ENCODE measurements at places on chromosomes 7 and 10. TPM values are rescaled to one million over a fixed set of nuclear protein-coding genes. Genes with fewer than 3 reads are reported as not detected.

The GNAT3 gene
- not detected for total RNA-seq

GRCh38 chr10:74755273-74755672 lies 71.1 kb upstream of the KAT6B start:
- H3K4me1 ChIP-seq = no peaks in the 10 kb centered on the region
- H3K27ac ChIP-seq = no peak overlapping the region
- H3K27me3 ChIP-seq = peaks cover 5% of the 10 kb centered on the region
- no peak for DNase-seq
- H3K4me3 ChIP-seq = no peak overlapping the region

The THNSL1 gene
- 6.7 TPM for total RNA-seq

GRCh38 chr10:118674226-118674919 lies 78.9 kb upstream of the PRLHR start:
- no peak overlapping the region for H3K4me3 ChIP-seq
- H3K27me3 ChIP-seq = no peaks in the 10 kb centered on the region
- no peak for DNase-seq
- no peak overlapping the region for H3K27ac ChIP-seq

The PON1 gene
- total RNA-seq = not detected

DNA sequence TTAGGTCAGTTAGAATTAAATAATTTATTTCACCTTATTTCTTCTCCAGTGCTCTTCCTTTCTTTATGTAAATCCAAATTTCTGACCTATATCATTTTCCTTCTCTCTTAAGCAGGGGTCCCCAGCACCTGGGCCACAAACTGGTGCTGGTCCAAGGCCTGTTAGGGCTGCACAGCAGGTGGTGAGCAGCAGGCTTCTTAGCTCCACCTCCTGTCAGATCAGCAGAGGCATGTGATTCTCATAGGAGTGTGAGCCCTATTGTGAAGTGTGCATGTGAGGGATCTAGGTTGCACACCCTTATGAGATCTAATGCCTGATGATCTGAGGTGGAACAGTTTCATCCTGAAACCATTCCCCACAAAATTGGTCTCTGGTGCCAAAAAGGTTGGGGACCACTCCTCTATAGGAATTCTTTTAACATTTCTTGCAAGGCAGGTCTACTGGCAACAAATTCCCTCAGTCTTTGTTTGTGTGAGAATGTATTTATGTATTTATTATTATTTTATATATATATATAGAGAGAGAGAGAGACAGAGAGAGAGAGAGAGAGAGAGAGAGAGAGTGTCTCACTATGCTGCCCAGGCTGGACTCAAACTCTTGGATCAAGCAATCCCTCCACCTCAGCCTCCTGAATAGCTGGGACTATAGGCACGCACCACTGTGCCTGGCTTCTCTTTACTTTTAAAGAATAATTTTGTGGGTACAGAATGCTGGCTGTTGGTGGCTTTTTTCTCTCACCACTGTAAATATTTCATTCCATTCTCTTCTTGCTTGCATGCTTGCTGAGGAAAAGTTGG lies 4.3 kb upstream of the ABCC2 start:
- no peak for DNase-seq
- H3K4me1 ChIP-seq = no peaks in the 10 kb centered on the region
- no peaks in the 10 kb centered on the region for H3K36me3 ChIP-seq
- no peak overlapping the region for H3K4me3 ChIP-seq
- H3K27me3 ChIP-seq = peaks cover 3% of the 10 kb centered on the region
- H3K27ac ChIP-seq = no peak overlapping the region

DNA sequence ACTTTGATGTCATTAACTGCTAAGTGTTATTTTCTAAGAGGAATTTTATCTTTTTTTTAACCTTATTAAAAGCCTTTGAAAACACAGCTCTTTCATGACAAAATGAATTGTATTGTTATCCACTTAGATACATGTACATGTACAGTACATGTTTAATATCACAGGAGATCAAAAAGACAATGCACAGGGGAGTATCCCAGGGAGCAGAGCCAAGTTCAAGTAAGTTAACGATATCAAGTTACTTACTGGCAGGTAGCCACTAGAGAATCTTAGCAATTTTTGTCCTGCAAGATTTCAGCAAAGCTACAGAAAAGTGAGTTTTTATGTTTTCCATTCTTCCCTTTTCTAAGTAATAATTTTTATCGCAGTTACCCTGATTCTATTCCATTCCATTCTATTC lies 33.9 kb upstream of the ARL4A start:
- DNase-seq = no peak
- H3K4me1 ChIP-seq = no peaks in the 10 kb centered on the region
- H3K4me3 ChIP-seq = no peak overlapping the region
- H3K27me3 ChIP-seq = no peaks in the 10 kb centered on the region
- H3K36me3 ChIP-seq = no peaks in the 10 kb centered on the region

GRCh38 chr10:15877836-15878576 lies 17.7 kb upstream of the MINDY3 start:
- H3K4me1 ChIP-seq = no peaks in the 10 kb centered on the region
- H3K27me3 ChIP-seq = peaks cover 17% of the 10 kb centered on the region
- DNase-seq = no peak
- no peak overlapping the region for H3K4me3 ChIP-seq

DNA sequence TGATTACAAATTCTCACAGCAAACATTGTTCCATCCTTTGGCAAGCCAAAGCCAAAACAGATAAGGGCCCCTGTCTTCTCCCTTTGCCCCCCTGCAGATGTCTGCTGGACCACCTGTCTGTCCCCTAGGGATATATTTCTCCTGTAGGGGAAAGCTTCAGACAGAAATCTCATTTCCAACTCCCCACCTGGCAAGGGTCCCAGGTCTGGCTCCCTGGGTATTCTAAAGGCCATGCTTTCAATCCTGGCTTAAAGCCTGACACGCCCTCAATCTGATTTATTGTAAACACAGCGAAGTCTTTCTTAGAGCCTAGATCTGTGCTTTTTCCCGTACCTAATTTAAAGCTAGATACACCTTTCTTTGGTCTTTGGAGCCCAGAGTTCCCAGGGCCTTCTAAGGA lies 66.1 kb downstream of the KCNMA1 start:
- no peaks in the 10 kb centered on the region for H3K4me1 ChIP-seq
- DNase-seq = no peak
- no peak overlapping the region for H3K27ac ChIP-seq
- no peaks in the 10 kb centered on the region for H3K36me3 ChIP-seq
- H3K4me3 ChIP-seq = no peak overlapping the region

DNA sequence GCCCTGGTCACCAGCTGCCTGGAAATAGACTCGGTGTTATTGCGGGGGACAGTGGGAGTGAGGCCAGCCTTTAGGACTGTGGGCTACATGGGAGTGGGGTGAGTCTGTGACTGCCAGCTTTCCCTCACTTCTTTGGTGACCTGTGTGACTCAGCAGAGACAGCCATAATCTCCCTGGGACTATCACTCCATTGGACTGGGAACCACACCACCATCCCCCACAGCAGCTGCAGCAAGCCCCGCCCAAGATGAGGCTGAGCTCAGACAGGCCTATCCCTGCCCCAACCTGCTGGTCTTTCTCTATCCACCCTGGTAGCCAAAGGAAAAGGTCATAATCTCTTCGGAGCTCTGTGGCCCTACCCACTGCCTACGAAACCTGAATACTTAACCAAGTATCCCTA lies 263.2 kb downstream of the FZD1 start:
- H3K27me3 ChIP-seq = no peaks in the 10 kb centered on the region
- no peak overlapping the region for H3K27ac ChIP-seq
- no peak for DNase-seq
- no peaks in the 10 kb centered on the region for H3K36me3 ChIP-seq

The SLC26A4 gene
- 0.10 TPM for total RNA-seq

GRCh38 chr10:89891006-89891535 lies 189.7 kb downstream of the KIF20B start:
- H3K27me3 ChIP-seq = no peaks in the 10 kb centered on the region
- H3K4me1 ChIP-seq = no peaks in the 10 kb centered on the region
- H3K27ac ChIP-seq = no peak overlapping the region
- no peak for DNase-seq
- H3K36me3 ChIP-seq = no peaks in the 10 kb centered on the region

DNA sequence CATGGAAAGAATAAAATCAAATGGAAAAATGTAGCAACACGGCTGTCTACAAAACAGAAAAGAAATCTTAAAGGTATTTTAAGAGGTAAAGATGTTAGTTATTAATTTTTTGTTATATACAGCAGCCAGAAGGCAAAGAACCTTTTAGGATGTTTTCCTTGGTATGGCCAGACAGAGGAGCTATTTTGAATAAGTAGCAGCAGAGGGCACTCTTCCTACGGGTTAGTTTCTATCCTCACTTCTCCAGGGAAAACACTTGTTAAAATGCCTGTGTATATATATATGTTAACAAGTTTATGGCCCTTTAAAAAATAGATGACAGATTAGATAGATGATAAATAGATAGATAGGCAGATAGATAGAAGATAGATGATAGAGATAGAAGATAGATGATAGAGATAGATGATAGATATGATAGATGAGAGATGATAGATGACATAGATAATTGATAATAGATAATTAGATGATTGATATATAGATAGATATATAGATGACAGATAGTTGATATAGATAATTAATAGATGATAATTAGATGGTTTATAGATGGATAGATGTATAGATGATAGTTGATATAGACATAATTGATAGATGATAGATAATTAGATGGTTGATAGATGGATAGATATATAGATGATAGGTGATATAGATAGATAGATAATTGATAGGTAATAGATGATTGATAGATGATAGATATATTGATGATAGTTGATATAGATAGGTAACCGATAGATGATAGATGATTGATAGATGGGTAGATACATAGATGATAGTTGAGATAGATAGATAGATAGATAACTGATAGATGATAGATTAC lies 57.8 kb upstream of the WIPF3 start:
- no peaks in the 10 kb centered on the region for H3K4me1 ChIP-seq
- H3K27me3 ChIP-seq = no peaks in the 10 kb centered on the region
- H3K4me3 ChIP-seq = no peak overlapping the region
- no peaks in the 10 kb centered on the region for H3K36me3 ChIP-seq
- H3K27ac ChIP-seq = no peak overlapping the region

The ZNF282 gene
- 25.9 TPM for total RNA-seq

DNA sequence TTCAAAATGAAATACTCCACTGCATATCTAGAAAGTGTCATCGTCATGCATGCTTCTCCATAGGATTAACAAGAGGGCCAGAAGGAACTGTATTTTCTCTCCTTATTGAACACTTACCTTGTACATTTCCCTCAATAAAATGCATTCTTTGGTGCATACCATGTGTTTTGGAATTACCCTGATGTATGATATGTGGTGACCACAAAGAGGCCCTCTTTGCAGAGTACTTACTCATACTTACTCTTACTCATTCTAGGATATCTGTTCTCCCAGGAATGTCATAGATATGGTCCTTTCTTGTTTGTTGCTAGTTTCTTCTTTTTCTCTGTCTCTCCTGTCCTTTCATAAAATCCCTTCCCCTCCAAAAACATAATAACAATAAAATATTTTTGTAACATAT lies 1087.1 kb upstream of the POT1 start:
- no peaks in the 10 kb centered on the region for H3K36me3 ChIP-seq
- H3K27me3 ChIP-seq = no peaks in the 10 kb centered on the region

DNA sequence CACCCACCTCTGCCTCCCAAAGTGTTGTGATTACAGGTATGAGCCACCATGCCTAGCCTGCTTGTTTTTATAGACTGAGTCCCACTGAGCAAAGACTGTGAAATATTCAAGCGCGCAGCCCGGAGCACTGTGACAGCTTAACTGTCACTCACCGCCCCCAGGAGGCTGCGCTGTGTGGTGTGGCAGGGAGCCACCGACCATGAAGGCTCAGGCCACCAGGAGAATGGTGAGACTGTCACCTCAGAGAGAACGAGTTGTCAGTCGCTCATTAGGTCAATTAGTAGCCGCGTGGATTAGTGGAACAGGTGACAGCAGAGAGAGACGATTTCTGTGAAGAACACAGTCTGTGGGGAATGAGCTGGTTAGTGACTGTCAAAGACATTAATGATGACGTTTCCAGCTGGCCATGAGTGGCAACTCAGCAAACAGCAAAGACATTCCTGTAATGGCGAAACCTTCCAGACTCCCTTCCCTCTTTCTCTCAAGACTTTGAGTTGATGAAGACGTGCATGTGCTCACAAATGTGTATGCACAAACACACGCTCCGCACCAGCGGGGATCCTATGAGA lies 64.5 kb downstream of the CYCS start:
- H3K4me1 ChIP-seq = no peaks in the 10 kb centered on the region
- H3K4me3 ChIP-seq = no peak overlapping the region
- no peaks in the 10 kb centered on the region for H3K27me3 ChIP-seq
- H3K36me3 ChIP-seq = no peaks in the 10 kb centered on the region
- no peak for DNase-seq

The CYP2E1 gene
- 3.3 TPM for total RNA-seq

DNA sequence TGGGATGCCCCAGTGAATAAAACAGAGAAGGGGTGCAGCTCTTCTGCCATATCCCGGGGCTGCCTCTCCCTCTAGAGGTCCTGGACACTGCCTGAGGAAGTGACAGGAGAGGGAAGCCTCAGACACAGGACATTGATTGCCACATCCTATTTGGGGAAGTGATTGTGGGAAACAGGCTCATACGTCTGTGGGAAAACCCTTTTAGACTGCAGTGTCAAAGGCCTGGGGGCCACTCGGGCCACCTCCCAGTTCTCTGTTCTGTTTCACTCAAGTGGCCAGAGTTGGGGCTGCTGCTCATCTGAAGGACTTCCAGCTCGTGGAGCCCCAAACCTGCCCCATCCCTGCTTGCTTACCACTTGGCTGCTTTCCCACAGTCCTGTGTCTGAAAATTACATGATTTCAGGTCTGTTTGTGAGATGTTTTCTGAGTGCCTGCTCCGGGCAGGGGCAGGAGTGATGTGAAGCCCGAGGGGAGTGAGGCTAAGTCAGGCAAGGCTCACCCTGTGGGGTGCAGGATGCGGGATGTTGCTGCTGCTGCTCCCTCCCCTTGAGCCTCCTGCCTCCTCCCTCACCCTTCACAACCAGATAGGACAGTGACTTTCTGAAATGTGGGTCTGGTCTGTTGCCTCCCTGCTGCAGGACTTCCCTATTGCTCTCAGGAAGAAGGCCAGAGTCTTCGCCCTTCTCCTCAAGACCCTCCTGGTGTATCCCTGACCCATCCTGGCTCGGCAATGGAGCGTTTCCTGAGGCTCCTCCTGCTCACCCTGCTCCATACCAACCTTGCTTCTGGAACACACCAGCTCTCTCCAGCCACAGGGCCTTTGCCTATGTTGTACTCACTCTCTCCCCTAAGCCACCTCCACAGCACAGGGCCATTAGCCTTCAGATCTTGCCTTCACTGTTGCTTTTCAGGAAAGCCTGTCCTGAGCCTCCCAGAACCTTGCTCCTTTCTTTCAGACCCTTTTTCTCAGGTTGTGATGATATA lies 58.4 kb downstream of the NEURL1 start:
- DNase-seq = no peak
- no peaks in the 10 kb centered on the region for H3K36me3 ChIP-seq
- H3K27me3 ChIP-seq = peaks cover 41% of the 10 kb centered on the region
- no peak overlapping the region for H3K27ac ChIP-seq
- peaks cover 7% of the 10 kb centered on the region for H3K4me1 ChIP-seq
- no peak overlapping the region for H3K4me3 ChIP-seq

- no peak overlapping the region for H3K4me3 ChIP-seq
- no peaks in the 10 kb centered on the region for H3K36me3 ChIP-seq
- H3K27ac ChIP-seq = no peak overlapping the region
- H3K4me1 ChIP-seq = no peaks in the 10 kb centered on the region
- H3K27me3 ChIP-seq = no peaks in the 10 kb centered on the region
These were observed 290.1 kb upstream of the KIAA1217 start for GRCh38 chr10:23918839-23919238.
